Brain (organoid and tissue), 16 donors: ENCODE measurements at places on chromosomes 3 and 15.
A peak's percentile ranks its signal among the peaks of the same experiment; 100 is the strongest.

DNA sequence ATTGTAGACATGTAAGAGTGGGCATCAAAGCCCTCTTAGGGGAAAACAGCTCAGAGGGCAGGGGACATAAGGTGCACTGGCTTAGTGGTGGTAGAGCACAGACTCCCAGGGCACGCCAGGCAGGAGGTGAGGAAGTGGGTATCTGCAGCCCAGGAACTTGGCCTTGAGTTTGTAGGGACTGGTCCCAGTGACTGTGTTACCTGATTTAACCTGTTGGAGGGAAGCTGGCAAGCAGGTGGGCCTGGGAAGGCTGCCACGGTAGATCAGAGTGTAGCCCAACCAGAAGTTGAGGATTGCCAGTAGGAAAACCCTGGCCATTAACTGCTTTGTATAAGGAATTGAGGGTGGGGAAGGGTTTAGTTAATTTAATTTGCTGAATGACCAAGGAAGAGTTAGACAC is 417.5 kb upstream of the C2CD4B start:
- DNase-seq: no peak

DNA sequence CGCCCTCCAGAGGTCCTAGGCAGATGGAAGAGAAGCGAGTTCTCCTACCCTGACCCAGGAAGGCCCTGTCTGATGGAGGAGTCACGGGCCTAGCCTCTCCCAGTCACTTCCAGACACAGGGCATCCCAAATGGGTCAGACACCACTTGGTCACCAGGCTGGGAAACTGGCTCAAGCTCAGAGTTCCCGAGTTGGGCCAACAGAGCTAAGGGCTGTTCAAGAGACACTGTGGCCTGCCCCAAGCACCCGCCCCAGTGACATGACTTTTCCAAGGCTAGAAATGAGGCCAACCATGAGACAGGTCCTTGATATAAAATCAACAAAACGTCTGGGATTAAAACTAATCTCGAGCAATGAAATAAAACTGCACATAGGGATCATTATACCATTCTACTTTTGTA is 113.8 kb downstream of the IQSEC1 start:
- DNase-seq: no peak

DNA sequence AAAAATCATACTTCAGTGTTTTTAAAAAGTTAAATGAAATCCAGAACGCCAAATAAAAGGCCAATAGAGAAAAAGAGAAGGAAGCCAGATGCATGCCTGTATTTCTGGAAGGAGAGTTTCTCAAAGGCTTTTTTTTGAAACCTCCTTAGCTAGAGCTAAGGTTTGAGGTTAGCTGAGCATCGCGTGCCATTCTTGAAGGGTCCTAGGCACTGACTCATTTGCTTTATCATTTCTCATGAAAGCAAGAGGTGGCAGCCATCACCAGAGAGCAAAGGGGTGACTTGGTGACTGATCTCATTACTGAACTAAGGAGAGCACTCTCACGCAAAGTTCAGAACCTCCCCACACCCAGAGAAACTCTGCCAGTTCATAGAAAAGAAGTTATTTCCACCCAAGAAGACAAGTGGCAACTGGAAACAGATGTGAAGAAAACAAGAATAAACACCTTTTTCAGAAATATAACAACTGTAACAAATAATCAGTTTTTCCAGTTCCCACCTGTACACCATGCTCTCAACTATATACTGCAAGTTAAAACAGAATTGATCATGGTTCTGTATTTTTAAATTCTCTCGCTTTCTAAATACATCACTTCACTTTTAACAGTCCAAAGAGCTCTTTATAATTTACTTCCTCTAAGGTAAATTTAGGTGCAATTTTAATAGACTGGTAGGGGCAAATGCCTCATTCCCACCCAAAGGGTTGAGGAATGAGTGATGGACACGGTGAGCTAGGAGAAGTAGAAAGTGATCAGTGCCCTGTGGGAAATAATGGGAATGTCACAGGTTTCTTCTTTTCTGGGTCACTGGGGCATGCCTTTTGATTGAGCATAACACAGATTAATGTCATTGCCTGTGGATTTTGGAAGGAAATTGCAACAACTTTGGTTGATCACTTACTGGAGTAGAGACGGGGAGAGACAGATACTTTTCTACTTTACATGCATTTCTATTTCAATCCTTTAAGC is 24.7 kb downstream of the GPR15 start:
- no peak for DNase-seq

- DNase-seq: peak; percentile 81
These were observed 5.5 kb downstream of the CPNE4 start for GRCh38 chr3:132029182-132029902.

DNA sequence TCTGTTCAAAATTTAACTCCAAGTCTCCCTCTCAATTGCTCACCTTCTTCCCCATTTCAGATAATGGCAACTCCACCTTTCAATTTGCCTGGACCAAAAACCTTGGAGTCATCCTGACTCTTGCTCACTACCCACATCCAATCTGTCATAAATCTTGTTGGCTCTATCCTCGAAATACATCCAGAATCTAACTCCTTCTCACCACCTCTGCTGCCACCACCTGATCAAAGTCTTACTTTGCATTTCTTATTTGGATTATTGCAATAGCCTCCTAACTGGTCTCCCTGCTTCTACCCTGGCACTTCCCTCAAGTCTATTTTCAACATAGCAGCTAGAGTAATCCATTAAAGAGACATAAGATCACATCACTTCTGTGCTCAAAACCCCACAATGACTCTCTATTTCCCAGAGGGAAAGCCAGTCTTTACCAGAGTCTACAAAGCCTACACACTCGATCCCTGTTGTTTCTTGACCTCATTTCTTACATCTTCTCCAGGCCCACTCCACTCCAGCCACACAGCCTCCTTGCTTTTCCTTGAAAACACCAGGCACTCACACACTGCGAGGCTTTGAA is 86.6 kb downstream of the GPR156 start:
- peak; percentile 22 for DNase-seq

DNA sequence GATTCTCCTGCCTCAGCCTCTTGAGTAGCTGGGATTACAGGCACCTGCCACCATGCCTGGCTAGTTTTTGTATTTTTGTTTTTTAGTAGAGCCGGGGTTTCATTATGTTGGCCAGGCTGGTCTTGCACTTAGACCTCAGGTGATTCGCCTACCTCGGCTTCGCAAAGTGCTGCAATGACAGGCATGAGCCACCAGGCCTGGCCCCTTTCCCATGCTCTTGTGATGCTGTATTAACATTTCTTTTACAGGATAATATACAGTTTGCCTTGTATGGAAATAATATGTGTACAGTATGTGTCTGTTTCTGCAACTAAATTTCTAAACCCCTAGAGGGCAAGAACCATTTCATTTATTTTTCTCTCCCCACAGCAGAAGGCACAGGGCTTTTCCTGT is 37.8 kb downstream of the SCG5 start:
- DNase-seq: no peak

DNA sequence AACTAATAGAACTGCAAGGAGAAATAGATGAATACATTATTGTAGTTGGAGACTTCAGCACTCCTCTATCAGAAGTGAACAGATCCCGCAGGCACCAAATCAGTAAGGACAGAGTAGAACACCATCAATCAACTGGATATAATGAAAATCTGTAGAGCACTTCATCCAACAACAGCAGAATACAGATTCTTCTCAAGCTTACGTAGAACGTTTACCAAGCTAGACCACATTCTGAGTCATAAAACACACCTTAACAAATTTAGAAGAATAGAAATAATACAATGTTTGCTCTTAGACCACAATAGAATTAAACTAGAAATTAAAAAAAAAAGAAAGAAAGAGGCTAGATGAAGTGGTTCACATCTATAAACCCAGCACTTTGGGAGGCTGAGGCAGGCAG is 70.7 kb upstream of the NEDD4 start:
- no peak for DNase-seq

DNA sequence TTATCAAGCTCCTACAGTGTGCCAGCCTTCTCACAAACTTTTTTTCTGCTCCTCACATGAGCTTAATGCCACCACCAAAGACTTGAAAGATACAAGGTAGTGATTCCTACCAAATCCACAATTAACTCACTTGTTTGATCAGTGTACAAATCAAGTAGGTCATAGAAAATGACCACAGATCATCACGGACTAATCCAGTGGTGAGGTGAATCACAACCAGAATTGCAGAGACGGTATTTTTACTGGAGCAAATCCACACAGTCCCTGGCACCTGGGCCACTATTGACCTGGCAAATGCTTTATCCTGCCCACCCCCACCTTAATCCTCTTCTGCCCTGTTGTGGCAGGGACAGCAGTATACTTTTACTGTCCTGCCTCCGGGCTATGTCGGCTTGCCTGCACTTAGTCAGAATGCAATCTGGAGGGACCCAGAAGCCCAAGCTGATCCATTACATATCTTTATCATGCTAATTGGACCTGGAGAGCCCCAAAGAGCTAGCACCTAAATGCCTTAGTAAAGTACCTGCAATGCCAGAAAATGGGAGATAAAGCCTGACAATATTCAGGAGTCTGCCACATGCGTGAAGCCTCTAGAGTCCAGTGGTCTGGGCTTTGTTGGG is 83.9 kb upstream of the CDV3 start:
- no peak for DNase-seq

- peak; percentile 97 for DNase-seq
These were observed at the start of gene NEO1 for GRCh38 chr15:73051807-73052652. Gene NEO1 (plus strand): TSS chr15:73052463. CDS start chr15:73052676, 213 bp downstream.

DNA sequence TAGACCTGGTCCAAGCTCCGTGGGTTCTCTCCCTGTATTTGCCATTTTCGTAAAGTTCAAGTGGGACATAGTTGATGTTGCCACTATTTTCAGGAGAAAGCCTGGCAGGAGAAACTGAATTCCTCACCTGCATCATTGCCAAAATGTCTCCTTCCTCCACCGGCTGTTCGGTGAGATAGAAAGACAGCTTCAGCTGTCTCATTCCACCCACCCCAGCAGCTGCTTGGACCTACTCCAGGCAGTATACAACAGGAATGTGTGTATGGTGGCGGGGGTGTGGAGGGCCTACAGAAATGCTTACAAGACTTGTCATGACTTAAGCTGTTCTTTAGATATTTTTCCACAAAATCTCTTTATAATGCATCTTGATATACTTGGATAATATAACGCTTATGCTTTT is 132.7 kb upstream of the RAP2B start:
- DNase-seq: no peak

DNA sequence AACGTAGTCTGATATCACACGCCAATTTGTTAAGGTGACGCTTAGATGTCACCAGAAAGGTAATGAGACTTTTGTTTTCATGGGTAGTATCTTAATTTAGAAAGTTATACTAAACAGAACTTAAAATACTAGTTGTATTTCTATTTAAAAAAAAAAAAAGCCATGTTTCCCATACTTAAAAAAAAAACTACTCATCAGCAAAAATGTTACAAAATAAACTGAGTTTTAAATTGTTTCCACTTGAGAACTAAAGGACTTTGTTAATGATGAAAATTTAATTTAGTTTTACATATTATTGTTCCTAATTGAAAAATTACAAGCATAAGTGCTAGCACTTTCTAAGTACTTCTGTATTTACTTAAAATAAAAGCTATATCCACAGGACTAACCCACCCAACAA is 300.8 kb upstream of the ATP11B start:
- no peak for DNase-seq

DNA sequence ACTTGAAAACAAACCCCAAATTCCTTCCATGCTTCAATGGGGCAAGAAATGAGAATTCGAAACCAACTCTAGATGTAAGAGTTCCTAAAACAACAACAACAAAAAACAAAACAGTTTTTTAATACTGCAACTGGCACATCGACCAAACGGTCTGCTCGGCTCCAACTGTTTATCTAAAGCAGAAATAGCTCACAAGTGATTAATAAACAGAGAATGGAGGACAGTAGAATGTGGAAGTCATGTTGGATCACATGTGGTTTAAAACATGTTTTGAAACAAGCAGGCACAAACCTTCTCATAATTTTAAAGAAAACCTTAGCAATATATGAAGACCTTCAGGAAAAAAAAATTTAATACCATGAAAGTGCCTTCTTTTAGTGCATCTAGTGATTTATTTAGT is 55.1 kb downstream of the SETMAR start:
- DNase-seq: no peak

DNA sequence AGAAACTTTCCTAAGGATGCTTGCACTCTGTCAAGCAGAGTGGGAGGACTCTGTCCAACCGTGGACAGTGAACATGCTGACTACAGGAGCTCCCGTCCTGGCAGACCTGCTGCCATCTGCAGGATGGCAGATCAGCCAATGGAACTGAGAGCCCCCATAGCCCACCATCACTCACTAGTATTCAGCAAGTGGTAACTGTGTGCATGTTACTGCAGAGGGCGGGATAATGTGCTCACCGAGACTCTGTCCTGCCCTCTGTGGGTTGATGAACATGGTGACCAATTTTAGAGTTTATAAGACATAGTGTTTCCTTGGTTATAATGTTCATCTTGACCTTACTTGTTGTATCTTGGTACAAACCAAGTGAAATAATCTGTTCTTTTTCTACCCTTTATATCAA is 11.5 kb downstream of the CSPG5 start:
- no peak for DNase-seq

DNA sequence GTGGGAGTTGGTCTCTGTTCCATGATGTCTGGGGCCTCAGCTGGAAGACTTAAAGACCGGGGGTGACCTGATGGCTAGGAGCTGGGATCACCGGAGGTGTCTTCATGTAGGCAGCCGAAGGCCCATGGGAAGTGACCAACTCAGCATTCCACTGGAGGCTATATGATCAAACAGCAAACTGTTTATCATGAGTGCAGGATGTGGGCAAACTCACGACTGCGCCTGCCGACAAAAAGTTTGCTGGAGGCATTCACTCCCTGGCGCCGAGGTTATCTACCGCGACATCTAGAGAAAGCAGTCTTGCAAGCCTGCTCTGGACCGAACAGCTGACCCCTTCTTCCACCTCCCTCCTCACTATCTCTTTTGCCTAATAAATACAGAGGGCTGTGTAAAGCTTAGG is 62.7 kb upstream of the NR2C2 start:
- DNase-seq: no peak
